ENCODE measurements at places on chromosomes 4 and X.

DNA sequence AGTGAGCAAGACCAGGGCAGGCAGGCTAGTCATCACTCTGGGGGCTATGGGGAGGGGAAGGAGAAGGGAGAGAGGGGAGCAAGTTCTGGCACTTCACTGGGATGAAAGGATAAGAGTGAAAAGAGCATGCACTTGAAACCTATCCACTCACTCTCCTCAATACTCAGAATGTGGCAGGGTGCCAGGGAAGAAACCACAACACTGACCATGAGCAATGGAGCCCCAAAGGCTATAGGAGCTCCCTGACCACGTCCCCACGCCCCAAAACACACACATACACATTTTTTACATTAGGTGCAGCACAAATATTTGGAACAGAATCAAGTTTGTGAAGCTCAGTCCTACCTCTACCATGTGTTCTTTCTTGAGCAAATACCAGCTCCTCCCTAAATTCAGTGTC is 132.2 kb downstream of the IDS start:
- DNase-seq: no peak

DNA sequence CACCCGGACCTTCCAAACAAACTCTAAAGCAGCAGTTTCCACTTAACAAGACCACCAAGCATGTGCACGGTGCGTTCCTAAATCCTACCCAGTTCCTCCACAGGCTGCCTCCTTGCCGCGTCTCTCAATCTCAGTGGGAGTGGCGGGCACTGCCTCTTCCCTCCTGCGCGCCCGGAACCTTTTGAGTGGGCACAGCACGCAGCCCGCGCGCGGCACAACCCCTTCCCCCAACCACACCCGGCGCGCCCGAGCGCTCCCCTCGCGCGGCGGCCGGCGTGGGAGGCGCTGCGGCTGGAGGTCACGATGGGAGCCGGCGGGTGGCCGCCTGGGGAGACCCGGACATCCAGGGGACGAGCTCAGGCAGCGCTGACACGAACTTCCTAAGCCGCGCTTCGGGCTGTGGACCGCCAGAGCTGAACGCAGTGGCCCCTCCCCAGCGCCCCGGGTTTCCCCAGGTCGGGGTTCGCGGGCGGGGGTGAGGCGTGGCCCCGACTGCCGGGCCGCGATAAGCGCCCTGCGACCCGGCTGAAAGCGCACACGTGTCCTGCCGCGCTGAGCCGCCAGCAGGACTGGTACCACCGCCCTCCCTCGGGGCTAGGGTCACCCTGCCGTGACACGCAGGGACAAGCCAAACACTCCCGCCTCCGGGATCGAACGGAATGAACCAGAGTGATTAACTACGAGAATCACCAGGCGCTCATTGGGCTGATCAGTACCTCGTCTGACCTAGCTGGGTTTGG is at the start of gene ABCG2:
TSS of gene ABCG2 (minus strand) at position 151 of the 740 bp plus-strand sequence. CDS start 18,644 bp downstream, outside the sequence.
- peak; percentile 54 for DNase-seq

GRCh38 chr4:42655921-42656678 is 805 bp downstream of the ATP8A1 start:
- DNase-seq: peak; percentile 52

DNA sequence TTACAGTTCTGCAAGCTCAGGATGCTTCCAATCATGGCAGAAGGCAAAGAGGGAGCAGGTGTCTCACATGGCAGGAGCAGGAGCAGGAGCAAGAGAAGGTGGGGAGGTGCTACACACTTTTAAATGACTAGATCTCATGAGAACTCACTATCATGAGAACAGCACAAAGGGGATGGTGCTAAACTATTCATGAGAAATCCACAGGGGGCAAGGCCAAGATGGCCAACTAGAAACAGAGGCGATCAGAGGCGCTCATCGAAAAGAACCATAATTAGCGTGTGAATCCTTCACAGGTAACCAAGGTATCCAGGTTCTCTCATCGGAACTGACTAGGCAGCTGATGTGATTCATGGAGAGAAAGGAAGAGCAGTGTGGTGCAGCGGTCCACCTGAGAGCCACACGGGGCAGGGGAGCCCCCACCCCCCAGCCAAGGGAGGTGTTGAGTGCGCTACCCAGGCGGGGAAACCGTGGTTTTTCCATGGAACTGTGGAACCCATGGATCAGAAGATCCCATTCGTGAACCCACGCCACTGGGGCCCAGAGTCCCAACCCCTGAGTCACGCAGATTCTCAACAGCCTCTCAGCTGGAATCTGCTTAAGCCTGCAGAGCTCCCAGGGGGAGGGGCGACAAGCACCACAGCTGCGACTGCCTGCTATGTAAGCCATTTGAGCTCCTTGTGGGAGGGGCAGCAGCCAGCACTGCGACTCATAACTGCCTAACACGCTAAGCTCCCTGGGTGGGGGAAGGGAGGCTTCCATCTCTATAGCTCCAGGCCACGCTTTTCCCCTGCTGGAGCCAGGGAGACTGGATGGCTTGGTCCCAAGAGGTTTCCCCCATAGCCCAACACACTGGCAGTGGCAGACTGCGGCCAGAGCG is 46.7 kb downstream of the FGF16 start:
- DNase-seq: no peak

- no peak for DNase-seq
Observed at GRCh38 chr4:108024878-108025165, 35.1 kb downstream of the HADH start.

DNA sequence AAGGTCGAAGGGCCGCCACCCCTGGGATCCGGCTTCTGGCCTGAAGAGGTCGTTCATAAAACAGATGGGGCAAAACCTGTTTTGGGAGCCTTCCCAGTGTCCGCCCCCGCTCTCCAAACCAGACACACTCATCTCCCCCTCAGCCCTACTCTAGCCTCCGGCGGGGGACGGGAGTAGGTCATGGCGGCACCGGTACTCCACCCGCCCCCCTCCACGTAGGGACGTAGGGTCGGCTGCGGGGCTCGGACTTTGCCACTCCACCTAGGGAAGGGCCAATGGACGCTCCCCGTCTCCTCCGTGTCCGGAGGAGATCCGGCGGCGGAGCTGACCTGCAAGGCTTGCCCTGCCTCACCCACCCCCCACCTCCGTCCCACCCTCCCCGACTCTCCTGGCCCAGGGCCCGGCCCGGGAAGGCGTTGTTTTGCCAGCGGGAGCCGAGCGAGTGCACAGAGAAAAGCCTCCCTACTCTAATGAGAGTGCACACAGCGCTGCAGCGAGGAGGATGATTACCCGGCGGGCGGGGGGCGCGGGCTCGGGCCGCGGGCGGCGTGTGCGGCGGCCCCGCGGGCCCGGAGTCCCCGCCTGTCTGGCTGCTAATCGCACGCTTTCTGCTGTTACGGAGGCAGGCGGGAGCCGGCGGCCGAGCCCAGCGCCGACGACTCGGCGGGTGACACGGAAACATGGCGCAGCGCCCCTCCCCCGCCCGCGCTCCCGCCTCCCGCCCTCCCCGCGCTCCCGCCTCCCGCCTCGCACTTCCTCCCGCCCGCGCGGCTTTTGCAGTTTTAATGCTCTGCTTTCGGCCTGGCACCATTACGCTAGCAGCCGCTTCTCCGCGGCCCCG is 8.3 kb upstream of the BCOR start:
- peak; percentile 74 for DNase-seq

GRCh38 chrX:24005028-24005427 is 22.0 kb downstream of the KLHL15 start:
- DNase-seq: no peak

DNA sequence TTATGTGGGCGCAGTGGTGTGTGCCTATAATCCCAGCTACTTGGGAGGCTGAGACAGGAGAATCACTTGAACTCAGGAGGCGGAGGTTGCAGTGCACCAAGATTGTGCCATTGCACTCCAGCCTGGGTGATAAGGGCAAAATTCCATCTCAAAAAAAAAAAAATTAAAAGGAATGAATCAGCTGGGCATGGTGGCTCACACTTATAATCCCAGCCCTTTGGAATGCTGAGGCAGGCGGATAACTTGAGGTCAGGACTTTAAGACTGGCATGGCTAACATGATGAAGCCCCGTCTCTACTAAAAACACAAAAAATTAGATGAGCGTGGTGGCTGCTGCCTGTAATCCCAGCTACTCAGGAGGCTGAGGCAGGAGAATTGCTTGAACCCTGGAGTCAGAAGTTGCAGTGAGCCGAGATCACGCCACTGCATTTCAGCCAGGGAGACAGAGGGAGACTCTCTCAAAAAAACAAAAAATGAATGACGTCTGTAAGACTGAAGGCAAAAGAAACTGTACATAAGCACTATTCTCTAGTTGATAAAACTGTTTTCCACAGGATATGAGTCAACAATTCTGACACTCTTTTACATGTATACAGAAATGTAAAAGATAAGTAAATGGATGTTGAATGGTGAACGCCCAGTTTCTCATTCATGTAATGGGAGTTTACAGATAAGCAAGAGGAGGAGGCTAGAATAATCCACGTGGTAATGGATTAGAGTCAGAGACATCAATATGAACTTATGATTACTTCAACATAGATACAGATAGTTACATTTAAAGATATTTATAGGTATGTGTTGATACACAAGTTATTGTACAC is 22.2 kb downstream of the CENPC start:
- peak; percentile 28 for DNase-seq

DNA sequence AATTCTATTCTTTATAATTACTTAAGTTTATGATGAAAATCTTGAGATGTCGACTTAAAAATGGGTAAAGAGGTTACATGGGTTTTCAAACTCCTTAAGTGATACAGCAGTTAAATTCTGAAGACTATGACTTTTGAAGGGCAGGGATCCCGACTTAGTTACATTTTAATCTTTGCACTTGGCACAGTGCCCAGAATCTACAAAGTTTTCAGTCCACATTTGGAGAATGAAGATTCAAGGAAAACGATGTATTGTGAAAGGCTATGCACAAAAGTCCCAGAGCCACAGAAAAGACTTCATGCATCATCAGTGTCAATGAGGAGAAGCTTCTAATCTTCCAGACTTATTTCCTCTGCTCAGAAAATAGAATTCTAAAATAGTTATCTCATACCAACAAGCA is 36.3 kb upstream of the GRPR start:
- DNase-seq: no peak

DNA sequence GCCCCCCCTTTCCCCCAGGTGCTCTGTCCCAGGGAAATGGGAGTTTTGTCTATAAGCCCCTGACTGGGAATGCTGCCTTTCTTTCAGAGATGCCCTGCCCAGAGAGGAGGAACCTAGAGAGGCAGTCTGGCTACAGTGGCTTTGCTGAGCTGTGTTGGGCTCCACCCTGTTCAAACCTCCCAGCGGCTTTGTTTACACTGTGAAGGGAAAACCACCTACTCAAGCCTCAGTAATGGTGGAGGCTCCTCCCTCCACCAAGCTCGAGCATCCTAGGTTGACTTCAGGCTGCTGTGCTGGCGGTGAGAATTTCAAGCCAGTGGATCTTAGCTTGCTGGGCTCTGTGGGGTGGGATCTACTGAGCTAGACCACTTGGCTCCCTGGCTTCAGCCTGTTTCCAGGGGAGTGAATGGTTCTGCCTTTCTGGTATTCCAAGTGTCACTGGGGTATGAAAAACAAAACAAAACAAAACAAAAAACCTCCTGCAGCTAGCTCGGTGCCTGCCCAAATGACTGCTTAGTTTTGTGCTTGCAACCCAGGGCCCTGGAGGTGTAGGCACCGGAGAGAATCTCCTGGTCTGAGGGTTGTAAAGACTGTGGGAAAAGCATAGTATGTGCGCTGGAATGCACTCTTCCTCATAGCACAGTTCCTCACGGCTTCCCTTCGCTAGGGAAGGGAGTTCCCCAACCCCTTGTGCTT is 41.7 kb downstream of the ITM2A start:
- DNase-seq: peak; percentile 22

DNA sequence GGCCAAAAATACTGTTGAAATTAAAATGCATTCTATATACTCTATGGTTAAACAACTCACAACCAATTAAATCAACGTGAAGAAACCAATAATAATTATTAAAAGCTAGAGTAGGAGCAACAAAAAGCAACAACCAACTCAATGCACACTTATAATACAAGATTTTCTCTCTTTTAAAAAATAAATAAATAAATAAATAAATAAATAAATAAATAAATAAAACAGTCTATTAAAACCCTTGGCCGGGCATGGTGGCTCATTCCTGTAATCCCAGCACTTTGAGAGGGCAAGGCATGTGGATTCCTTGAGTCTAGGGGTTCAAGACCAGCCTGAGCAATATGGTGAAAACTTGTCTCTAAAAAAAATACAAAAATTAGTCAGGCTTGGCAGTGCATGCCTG is 62.7 kb downstream of the ENOX2 start:
- DNase-seq: no peak

- DNase-seq: peak; percentile 72
Observed at GRCh38 chrX:79270401-79270800, 96.7 kb downstream of the ITM2A start.

DNA sequence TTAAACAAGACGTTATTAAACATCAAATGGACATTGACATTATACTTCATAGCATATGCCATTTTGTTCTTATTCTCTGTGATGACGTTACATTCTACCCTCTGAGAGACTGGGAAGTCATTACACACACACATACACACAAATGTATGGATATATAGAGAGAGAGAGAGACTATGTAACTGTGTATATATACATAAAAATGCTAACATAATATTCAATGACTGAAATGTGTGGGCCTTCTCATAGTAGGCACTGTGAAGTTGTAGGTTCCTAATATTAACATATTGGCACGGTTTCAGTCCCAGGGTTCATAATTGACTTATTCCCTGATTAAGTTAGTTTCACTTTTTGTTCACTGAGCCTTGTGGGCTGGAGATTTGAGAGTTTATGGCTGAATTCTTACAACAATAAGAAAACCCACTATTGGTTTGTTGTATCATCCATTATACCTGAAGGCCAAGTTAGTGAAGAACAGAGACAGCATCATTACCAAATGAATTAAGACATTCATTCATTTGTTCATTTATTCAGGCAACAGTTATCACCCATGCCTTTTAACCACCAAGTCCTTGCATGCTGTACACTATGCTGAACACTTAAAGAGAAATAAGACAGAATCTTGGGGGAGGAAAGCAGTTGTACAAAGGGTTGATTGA is 68.5 kb downstream of the GAB1 start:
- no peak for DNase-seq

DNA sequence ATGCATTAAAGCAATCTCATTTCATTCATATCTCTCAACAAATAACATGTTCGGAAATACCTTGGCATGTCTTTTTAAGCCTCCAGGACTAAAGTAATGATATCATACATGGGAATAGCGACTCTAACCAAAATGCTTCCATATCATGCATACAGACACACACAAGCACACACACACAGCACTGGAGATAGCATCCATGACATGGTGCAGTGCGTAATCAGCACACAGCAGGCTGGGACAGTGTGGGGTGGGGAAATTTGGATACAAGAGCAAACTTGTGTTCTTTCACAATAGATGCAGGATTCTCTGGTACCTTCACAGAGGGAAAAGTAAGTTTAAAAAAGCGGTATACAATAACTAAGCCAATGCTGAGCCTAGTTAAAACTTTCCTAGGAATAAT is 132.3 kb upstream of the HPGD start:
- no peak for DNase-seq

DNA sequence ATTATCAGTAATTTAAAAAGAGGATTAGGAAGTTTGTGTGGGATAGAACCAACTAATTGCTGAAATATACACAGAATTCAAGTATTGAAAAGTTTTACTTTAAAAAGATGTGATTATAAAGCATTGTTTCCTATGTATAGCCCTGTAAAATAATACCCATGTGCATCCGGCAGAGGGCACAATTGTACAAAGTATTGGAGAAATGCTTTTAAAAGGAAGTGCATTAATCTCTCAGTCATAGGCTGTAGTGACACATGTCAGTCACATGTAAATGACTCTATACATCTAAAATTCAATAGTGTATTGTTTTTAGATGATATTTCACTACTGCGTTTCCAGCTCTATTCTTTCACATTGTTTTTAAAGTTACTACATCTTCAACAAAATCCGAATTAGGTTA is 9.7 kb upstream of the GEMIN8 start:
- DNase-seq: peak; percentile 53

GRCh38 chr4:94484818-94485217 is 33.1 kb downstream of the PDLIM5 start:
- no peak for DNase-seq
